ENCODE measurements at places on chromosomes 2 and 18.

GRCh38 chr2:238566001-238566645 lies 139.4 kb downstream of the ASB1 start:
- DNase-seq = no peak

- no peak for DNase-seq
These were observed 9.2 kb downstream of the TMEM37 start for GRCh38 chr2:119440873-119441272.

DNA sequence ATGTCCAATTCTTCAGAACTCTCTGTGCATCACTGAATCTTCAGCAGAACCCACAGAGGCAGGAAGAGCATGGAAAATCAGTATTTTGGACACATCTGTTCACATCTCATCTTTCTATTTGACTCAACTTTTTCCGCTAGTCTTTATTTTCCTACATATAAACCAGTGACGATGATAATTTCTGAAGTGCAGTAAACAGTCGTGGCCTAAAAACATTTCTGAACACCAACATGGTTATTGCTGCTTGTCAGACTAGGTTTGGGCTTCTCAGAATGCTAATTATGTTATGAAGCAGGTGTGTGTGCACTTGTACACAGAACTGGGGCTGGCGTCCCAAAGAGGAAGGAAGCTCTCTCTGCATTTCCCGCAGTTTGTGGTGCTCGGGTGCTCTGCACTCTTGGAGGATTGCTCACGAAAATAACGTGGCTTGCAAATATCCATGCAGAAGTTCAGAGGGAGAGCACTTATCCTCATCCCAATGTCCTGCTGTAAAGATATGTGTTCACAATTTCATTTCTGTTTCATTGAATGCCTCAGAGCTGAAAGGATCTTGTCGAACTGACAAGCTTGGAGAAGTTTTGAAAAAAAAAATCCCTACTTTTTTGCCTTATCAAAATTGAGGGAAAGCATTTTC lies 50.8 kb downstream of the EDAR start:
- no peak for DNase-seq

DNA sequence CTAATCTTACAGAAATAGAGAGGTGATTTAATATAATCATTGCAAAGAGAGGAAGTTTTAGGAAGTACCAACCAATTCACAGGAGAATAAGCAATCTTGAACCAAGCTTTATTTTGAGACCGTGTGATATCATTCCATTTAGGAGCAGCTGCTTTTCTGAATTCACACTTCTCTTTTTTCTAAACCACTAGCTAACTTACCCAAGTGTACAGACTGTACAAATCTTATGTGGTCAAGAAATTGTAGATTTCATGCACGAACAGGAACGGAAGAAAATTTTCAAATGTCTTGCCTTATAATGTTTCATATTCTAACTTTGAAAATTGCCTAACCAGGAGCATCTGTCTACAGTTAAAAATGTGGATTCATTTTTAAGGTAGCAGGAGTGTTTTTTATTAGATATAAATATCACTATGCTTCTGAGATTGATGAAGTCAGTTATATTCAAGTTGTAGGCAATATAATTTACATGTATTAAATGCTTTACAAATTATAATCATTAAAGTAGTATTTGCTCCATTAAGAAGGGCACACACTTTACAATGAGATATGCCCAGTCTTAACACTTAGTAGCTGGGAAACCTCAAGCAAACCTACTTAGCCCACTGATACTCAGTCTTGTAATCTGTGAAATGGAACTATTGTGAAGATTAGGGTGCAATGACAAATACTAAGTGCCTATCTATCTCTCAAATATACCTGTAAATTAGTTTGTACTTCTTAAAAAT lies 302.2 kb upstream of the STON1 start:
- no peak for DNase-seq

DNA sequence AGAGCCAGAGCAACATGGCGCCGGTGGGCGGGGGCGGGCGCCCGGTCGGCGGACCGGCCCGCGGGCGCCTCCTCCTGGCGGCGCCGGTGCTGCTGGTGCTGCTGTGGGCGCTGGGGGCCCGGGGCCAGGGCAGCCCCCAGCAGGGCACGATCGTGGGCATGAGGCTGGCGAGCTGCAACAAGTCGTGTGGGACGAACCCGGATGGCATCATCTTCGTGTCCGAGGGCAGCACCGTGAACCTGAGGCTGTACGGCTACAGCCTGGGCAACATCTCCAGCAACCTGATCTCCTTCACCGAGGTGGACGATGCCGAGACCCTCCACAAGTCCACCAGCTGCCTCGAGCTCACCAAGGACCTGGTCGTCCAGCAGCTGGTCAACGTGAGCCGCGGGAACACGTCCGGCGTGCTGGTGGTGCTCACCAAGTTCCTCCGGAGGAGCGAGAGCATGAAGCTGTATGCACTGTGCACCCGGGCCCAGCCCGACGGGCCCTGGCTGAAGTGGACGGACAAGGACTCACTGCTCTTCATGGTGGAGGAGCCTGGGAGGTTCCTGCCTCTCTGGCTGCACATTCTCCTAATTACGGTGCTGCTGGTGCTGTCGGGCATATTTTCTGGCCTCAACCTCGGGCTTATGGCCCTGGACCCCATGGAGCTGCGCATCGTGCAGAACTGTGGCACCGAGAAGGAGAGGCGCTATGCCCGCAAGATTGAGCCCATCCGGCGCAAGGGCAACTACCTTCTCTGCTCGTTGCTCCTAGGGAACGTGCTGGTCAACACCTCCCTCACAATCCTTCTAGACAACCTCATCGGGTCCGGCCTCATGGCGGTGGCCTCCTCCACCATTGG lies 507 bp downstream of the CNNM4 start:
- DNase-seq = no peak

DNA sequence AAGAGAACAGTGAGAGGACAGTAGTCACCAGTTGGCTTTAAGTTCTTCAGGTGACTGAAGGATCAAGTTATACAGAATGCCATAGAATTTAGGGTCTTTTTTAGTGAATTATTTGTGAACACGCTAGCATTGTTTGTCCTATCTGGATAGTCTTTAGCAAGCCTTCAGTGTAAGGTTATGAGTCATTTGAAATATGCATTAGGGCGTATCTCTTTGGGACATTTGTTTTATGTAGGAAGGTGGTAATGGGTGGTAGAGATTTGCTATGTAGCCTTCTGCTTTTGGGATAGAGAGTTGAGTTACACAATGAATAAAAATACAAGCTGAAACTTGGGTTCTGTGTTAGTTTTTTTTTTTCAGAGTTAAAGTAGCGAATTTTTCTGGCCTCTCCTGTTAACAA lies 13.0 kb downstream of the ACTR2 start:
- no peak for DNase-seq

DNA sequence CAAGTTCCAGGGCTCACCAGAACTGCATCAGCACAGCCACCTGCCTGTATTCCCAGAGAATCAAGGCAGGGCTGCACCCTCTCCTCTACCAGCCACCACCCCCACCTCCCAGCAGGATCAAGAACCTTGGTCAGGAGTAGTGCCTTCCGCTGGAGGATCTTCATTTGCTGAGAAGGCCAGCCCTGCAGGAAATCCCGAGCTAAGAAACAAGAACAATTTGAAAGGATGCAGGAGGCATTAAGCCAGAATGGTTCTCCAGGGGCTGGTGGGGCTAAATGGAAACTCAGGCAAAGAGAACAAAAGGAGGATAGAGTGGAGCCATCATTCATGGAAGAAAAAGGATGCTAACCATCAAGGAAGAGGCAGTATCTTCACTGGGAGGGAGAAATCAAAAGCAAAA lies 147.3 kb upstream of the SLC14A2 start:
- no peak for DNase-seq

GRCh38 chr2:178193496-178193822 lies 853 bp upstream of the OSBPL6 start:
- DNase-seq = no peak

- DNase-seq = no peak
These were observed 130.1 kb upstream of the EFEMP1 start for GRCh38 chr2:56053679-56054078.

DNA sequence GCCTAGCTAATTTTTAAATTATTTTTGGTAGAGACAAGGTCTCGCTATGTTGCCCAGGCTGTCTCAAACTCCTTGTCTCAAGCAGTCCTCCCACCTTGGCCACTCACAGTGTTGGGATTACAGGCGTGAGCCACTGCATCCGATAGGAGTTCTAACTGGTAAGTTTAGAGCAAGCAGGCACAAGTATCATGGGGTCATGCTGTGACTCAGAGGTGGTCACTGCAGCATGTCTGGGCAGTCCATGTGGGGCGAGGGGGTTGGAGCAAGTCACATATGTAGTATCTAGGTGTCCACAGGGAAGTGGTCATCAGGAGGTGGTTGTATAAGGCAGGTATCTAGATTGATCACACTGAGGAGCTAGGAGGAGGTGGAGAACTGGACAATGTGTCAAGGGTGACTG lies 22.7 kb upstream of the STARD7 start:
- DNase-seq = no peak

DNA sequence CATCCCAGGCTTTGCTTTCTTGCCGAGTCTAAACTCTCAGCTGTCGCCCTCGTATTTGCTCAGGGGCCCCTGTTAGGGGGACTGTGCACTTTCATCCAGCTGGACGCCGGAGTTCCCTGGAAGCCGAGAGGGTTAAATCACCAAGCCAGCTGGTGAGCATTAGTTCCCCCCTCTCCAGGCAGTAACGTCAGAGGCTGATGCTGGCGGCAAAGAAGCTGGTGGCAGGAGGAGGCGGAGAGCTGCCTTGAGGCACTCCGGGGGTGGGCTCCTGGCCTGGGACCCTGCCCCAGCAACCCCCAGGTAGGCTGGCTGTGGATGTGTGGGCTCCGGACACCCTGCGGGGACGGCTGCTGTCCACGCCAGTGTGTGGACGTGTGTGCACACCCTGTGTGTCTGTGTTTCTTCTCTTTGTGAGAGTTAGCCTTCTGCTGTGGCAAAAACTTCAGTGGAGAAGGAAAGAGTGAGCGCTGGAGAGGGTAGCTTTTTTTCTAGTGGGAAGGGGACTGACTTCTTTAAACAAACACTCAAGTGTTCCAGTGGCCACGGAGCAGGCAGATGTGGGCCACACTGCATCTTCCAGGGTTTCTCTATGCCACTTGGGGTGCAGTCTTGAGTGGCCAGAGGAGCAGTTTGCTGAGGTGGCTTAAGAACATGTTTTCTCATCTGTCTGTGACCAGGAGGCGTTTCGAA lies 84.7 kb downstream of the GLI2 start:
- no peak for DNase-seq

GRCh38 chr18:7236933-7237332 lies 6.0 kb downstream of the LRRC30 start:
- no peak for DNase-seq

GRCh38 chr2:17208511-17208910 lies 309.7 kb downstream of the RAD51AP2 start:
- no peak for DNase-seq

DNA sequence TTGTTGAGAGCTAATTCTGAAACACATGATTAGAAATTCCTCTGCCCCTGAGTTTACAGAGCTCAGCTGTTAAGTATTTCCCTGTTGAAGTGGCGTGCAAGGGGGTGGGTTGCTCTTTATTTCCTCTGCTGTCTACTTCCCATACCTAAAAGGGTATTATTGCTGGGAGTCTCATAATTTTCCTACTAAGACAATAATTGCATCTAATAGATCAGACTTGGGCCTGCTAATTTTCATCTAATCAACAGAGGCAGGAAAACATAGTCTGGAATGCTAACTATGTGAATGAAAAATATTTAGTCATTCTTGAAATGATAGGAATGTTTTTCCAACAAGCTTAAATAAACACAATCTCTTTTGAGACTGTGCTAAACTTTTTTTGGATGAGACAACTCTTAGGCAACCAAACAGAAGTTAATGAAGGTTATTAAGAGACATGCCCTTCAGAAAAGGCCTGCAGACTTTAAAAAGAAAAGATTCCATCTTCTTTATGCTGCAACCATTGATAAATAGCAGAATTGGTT lies 111.4 kb downstream of the FEZ2 start:
- DNase-seq = no peak

DNA sequence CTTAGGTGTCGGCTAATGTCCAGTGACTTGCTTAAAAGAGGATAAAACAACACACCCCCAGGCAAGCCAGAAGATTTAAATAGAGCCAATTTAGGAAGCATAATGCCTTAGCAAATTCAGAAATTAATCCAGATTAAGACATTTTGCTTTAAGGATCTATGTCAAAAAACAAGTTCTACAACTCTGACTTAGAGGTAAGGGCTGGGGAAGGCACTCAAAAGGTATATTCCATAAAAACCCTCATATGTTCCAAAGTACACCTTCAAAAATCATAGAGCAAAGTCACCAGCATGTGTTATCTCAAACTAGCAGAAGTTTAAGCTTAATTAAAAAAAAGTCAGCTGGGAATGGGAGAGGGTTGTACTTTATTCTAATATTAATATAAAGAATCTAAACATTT lies 206.4 kb downstream of the NOL4 start:
- DNase-seq = no peak

GRCh38 chr2:108022628-108023027 lies 36.3 kb downstream of the SLC5A7 start:
- no peak for DNase-seq

DNA sequence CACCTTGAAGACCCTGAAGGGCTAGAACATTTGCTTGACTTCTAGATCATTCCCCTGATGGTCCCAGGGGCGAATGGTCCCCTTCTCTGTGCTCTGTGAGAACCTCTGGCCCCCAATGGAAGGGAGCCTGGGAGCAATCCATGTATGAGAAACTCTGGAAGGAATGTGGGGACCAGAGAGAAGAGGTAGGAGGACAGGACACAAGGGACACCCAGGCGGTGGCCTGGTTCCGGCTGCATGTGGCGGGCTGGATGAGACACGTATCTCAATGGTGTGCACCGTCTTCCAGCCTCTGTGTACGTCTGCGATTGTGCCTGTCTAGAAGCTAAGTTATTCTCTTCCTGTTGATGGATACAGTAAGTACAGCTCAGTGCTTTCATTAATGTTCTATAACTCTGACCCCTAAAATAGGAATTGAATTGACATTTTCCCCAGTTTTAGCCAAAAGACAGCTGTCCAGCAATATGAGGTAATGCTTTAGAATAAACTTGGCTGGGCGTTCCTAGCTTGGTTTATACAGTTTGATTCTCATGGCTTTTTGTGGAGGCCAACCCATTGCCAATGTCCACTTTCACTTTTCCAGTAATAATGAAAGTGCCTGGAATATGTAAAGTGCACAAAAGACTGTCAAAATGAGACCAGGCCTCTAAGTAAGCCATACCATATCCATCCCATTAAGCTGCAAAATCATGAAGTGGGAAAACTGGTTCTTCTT lies 30.1 kb upstream of the COPS8 start:
- DNase-seq = no peak

All from activated naive CD8-positive, alpha-beta T cell treated with anti-CD3 and anti-CD28 coated beads, Interleukin-2, amount 10 ng/mL, durations not matched to agents 7 days and 5 days (primary cell).